ENCODE measurements at places on chromosomes 16 and 17.

DNA sequence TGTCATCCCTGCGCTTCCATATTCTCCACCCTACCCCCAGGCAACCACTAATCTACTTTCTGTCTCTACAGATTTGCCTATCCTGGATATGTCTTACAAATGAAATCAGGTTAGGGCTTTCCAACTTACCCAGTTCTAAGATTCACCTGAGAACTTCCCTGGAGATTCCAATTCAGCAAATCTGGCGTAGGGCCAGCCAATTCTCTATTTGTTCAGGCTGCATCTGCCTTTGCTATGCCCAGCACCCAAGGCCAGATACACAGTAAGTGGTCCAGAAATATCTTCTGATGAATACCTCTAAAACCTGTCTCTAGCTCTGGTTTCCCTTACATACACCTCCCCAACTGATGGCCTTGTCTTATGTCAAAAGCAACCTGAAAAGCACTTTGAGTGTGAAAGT, 10.4 kb upstream of the CTCF start:
- no peak for DNase-seq

GRCh38 chr17:6430769-6431168, 4.2 kb downstream of the AIPL1 start:
- no peak for DNase-seq

GRCh38 chr16:65817066-65817465, 549.4 kb upstream of the CDH5 start:
- DNase-seq = no peak

- DNase-seq = no peak
These were observed 3.2 kb downstream of the GAS7 start for GRCh38 chr17:10195090-10195805.

DNA sequence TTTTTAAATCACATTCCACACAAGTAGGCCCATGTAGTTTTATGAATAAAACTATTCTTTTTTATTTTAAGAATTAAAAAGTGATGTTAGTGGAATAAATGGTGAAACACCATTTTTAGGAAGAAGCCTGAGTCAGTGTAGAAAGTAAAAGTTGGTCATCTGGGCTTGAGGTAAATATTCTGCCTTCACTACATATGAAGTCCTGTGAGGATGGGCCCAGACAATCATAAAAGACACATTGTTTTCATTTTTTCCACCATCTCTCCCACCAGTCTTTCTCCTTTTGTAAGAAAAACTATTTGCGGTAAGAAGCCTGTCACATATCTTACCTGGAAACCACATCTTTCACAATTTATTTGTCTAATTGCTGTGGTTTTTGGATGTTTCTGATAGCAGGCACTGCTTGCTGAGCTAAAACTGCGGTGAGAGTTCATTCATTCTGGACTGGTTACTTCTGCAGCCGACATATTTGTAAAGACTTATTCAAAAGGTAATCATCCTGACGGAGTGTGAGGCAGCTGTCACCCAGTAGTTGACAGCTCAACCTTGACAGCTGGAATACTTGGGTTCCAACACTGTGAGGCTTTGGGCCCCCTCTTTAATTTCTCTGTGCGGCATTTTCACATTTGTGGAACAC, 10.6 kb upstream of the RFFL start:
- no peak for DNase-seq

- DNase-seq = no peak
These were observed 47.3 kb downstream of the TTC19 start for GRCh38 chr17:16046966-16047365.

DNA sequence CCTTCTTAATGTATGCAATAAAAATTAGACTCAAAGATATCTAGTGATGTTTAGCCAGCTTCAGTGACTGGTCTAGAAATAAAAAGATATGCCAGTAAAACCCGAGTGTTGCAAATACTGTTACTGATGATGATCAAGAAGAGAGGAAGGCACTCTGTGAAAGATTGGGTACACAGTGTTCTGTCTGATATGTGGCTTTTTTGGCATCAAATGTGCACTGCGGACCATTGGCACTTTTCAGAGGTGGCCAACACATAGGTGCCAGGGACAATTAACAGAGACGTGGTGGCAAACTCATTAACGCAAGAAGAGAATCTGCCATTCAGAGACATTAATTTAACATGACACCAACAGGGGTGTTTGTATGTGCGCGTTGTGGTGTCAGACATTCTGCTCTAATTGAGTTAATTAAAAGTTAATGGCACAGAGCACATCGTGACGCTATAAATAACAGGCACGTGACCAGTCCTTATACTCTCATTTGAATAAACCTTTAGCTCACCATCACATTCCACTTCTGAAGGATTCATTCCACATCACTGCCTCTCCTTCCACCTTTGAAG, 549.3 kb upstream of the HSBP1 start:
- DNase-seq = no peak

DNA sequence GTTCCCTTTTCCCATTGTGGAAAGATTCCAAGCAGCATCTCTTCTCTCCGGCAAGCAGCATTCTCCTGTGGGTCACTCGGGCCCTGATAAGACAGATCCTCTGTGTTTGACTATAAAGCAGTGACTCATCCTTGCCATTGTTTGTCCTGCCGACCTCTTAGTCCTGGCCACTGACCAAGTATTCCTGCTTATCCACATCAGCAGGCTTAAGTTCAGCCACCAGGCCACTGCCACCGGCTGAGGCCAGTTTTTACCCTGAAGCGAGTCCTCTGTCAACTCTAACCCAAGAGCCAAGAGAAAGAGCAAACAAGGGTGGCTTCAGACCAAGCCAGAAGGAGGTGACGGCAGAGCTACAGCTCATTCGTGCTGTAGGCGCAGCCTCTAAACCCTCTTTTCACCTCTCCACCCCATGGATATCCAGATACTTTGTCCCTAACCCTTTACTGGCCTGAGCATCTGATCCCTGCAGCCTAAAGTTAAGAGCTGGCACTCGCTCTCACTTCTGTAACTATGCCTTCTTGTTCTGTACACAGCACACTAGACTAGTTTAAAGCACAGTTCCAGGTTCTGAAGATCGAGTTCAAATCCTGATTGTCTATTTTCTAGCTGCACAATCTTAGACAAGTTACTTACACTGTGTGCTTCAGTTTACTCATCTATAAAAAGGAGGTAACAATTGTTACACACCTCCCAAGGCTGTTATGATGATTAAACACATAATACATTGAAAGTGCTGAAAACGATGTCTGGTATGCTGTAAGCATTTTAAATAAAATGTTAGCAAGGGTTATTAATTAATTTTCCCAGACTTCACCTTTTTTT, 31.0 kb downstream of the SOX9 start:
- DNase-seq = no peak
